ENCODE measurements at places on chromosomes 4 and X.

DNA sequence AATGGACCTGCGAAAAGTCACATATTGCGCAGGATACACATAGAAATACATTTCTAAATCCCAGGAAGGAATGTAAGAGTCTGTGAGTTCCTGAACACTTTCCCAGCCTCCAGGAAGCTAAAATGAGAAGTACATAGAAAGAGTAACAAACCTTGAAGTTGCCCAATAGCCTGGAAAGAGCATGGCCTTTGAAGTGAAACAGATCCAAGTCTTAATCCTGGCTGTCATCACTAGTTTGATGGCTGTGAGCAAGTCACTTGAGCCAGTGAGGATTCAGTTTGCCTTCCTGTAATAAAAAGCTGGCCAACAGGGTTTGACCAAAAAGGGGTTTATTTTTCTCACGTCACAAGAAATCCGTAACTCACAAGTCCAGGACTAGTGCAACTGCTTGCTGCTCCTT lies 69.8 kb downstream of the ARHGEF38 start:
- no peak for DNase-seq

- no peak for DNase-seq
Measured at GRCh38 chr4:87032884-87033533, 98.2 kb downstream of the AFF1 start.

DNA sequence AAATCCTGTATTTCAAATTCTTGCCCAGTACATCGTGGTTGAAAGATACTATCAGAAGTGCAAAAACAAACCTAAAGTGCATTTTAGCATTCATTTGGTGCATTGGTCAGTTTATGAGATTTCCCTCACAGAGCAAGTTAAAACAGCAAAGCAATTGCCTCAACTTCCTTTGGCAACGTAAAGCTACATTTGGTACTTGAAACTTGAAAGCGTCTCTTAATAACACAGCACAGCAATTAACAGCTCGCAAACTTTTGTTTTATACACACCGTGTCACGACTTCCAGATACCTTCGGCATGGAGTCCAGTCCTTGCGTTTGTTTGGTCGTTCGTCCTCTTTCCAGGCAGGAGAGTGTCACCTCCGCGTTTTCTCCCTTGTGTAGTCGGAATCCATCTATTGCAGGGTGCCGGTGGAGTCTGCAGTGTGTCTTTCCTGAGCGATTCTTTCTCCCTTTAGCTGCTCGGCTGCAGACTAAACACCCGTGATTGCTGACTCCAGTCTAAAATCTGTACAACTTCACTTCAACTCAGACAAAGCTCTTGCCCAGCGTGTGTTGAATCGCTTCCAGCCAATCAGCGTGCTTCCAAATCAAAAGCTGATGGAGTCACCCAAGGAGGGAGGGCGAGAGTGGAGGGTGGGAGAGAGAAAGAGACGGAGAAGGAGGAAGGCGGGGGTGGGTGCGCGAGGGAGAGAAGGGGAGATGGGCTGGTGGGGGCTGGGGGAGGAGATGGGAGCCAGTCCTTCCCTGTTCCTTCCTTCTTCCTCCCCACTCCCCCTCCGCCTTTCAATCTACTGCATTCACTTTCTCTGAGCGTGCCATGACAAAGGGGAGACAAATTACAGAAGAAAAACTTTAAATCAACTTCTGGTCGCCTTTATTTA lies at the start of gene PCDH18:
Gene PCDH18, minus strand, starts transcription at position 509 of the 883 bp plus-strand sequence. Its CDS starts 406 bp downstream, at position 103.
- DNase-seq, result no peak

GRCh38 chrX:143683486-143683885 lies 37.1 kb downstream of the SPANXN2 start:
- no peak for DNase-seq

GRCh38 chrX:11664211-11665167 lies 1.2 kb downstream of the ARHGAP6 start:
- DNase-seq, result no peak

- DNase-seq, result no peak
Measured at GRCh38 chr4:185592438-185592837, 57.1 kb upstream of the PDLIM3 start.

DNA sequence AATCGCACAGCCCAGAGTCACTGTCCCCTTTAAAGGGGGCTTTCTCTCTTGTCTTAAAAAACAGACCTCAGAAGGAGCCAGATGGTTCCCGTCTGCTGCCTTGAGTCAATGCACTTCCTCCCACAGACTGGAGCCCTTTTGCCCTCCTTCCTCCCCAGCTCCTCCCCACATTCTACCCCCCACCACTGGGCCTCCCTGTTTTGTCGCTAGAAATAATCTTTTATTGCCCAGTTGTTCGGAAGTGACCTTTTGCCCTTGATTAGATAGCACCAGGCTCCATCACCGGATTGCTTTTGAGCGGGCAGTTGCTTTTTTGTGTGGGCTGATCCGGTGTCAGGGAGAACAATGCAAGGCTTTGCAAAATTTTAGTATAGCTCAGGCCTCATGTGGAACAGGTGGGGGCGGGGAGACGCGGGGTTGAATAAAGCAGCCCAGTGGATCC lies 47.7 kb downstream of the SPRY1 start:
- peak; percentile 95 for DNase-seq

DNA sequence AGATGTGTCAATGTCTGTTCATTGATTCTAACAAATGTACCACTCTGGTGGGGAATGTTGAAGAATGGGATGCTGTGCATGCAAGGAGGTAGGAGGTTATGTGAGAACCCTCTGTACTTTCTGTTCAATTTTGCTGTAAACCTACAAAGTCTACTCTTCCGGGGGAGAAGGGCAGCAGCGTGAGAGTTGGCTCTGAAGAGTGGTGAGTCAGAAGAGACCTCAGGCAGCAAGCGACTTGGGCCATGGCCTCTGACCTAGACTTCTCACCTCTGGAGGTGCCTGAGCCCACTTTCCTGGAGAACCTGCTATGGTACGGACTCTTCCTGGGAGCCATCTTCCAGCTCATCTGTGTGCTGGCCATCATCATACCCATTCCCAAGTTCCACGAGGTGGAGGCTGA lies 26.7 kb downstream of the MANBA start:
- no peak for DNase-seq

DNA sequence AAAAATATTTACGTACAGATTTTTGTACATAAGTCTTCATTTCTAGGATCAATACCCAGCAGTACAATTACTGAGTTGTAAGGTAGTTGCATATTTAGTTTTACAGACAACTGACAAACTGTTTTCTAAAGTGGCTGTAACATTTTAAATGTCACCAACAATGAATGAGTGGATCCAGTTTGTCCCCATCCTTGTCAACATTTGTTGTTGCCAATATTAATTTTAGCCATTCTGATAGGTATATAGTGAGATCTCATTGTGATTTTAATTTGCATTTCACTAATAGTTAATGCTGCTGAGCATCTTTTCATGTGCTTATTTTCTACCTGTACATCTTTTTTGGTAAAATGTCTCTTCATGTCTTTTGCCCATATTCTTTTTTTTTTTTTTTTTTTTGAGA lies 30.9 kb upstream of the NOCT start:
- no peak for DNase-seq

DNA sequence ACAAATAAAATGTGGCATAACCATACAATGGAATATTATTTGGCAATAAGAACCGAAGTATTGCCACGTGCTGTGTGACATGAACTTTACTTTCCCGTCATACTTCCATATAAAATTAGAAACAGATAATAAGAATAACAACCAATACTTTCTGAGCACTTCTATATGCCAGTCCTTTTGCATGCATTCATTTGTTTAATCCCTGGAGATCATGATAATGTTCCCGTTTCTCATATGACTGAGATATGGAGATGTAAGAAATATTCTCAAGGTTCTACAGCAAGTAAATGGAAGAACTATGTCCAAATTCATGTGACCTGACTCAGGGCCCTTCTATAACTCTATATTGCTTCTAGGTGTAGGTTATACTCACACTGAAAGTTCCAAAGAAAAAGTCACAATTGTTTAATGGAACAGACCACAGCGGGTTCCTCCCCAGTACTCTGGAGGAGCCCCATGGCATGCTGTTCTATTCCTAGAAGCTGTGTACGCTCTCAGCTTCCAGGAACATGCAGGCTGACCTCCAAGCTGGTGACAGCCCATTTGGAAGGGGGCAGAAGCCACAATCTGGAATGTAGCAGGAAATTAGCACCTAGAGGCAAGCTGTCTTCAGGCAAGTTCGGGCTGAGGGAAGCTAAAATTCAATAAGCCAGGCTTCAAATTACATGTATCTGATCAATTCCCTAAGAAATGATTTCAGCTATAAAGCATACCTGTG lies 31.5 kb downstream of the QDPR start:
- no peak for DNase-seq

DNA sequence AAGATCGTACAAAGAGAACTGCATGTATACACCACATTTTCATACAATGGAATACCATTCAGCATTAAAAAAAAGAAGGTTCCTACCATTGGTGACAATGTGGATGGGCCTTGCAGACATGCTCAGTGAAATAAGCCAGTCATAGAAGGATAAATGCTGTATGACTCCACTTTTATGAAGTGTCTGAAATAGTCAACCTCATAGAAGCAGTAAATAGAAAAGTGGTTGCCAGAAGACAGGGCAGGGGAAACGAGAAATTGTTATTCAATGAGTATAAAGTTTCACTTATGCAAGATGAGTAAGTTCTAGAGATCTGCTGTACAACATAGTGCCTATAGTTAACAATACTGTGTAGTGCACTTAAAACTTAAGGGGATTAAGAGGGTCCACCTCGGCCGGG lies 257.5 kb upstream of the FTHL17 start:
- no peak for DNase-seq

- no peak for DNase-seq
Measured at GRCh38 chr4:117545039-117545438, 459.7 kb upstream of the TRAM1L1 start.

- no peak for DNase-seq
Measured at GRCh38 chr4:186827534-186827897, 103.9 kb upstream of the FAT1 start.

GRCh38 chr4:73735231-73735630 lies 5.1 kb upstream of the CXCL8 start:
- DNase-seq, result no peak

DNA sequence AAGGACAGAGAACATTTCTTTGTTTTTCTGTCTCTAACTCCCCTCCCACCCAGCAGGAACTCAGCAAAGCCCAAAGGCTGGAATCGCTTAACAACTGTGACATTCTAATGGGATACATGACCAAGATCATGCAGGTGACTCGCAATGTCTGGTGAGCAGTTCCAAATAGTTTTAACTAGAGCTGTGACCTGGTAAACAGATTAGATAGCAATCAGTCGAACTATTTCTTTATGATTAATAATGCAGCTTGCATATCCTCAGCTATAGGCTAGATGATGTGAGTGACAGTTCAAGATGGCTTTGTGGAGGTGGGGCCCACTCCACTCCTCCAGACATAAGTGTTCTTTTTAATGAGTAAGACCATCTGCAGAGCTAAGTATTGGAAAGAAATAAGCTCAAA lies 20.0 kb upstream of the GABRE start:
- no peak for DNase-seq

DNA sequence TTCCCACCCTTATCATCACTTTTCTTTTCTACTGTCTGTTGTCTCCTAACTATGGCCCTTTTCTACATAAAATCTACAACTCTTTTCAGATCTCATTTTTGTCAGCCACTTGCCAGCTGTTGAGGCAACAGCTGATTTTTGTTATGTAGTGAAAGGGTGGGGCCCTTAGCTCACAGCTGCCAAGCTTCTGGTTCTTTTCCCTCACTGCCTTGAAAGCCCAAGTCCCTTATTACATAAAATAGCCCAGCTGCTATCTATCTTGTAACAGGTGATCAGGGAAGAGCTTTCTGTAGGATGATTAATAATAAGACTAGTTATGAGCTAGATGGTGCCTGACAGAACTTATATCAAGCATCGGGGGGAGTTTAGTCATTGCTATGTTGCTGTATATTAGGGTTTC lies 45.9 kb downstream of the ADGRL3 start:
- DNase-seq, result no peak

GRCh38 chrX:46627711-46628419 lies 54.3 kb downstream of the CHST7 start:
- DNase-seq, result no peak

DNA sequence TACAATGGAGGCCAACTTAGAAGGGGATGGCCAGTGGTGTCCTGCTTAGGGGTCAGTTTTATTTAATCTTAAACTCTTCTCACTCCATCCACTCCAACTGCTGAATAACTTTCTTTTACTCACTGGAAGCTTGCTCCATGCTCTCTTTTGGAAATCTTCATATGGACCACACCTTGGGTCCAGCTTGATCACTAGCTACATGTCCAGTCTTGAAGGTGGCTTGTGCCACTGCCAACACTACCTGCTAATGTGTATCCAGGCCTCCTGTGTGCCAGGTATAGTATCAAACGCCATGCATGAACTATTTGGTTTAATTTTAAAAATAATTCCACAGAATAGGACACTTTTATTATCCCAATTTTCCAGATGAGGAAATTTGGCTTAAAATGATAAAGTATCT lies 37.0 kb upstream of the KDR start:
- no peak for DNase-seq

DNA sequence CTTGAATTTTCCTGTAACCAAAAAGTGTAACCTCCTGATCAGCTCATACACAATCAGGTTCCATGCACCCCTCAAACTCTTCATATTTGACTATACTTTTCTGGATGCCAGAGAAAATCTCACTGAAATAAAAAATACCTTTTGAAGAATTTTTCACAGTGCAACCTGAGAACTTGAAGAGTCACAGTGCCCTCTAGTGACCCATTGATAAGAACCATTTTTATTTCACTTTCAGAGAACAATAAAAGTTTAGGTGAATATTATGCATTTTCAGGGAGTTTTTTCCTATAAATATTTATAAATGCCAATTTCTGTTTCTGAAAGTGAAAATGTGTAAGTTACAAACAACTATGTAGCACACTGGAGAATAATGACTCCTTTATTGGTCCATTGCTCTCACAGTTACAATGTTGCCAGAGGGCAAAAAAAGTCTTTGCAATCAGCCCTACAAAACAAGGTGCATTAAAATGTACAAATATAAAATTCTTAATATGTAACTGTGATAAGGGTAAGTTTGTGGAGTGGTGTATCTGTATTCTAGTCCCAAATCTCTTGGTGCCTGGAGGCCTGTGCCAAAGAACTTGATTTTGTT lies 153.6 kb upstream of the INTU start:
- no peak for DNase-seq

DNA sequence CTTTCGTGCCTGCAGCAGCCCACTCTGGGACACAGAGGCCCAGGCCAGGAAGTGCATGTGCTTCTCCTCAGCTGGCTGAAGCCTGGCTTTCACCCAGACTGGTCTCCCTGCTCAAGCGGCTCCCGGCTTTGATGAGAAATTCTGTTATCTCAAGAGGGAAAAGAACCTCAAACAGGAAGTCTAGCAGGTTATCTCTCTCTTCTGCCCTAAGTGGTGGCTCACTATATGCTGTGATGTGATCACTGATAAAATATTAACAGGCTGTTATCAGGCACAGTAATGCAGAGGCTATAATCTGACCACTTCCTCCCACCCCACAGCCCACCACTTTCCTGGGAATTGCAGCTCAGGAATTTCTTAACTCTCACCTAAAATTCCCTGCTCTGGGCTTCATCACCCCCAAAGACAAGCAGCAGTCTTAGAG lies 13.3 kb downstream of the CLDN2 start:
- DNase-seq, result no peak

DNA sequence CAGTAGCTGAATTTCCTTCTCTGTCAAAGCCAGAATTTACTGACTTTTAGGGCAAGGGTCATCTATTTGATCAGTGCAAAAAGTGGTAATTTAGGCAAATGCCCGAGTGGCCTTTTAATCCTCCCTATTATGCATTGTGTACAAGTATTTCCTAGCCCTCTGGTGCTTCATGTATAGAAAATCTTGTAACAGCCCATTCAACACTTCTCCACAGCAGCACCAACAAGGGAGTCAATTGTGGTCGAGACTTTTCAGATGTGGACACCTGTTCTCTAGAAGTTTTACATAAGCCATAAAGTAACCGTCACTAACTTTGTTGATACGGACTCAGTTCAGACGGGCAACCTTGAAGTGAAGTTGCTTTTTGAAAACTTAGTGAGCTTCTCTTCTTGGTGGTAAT lies 50.9 kb upstream of the FHDC1 start:
- DNase-seq, result no peak
